ENCODE measurements at places on chromosomes 5 and 9.

DNA sequence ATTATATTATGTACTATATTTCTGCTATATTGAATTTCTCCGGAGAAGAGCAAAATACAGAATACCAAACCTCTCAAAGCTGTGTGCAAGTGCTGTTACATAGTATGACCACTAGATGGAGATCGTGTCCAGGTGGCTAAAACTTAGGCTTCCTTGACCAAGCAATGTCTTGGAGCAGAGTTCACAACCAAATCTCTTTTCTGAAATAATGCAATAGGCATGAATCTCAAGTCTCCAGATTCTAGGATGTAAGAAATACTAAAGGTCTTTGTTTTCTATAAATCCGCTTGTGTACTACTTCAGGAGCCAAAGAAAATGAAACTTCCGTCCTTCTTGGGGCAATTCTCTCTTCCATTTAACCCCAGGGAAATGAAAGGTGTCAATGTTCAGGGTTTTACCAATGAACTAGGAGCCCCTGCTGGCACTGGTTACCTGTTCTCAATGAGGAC lies 181.5 kb upstream of the RAI14 start:
- no peak for DNase-seq

- no peak for DNase-seq
Measured at GRCh38 chr9:133869674-133870405, 122.3 kb downstream of the VAV2 start.

DNA sequence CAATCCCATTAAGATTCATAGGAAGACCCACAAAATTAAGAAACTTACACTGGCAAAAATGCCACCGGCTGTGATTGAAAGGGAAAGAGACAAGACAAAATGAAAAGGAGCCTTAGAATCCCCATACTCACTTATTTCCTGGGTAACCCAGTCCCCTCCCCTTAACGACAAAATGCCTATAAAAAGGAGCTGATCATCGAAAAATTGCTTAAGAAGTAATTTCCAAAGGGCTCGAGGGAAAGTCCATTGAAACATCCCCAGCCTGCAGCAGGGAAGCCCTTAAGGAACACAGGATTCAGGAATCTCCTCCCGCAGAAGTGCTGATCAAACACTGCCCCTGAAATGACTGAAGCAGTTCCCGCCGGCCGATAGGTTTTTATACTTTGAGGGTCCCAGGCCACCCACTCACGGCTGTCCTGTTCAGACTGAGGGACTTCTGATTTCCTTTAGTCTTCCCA lies 677 bp upstream of the ZNF79 start:
- DNase-seq: no peak

GRCh38 chr5:36300927-36301540 lies 668 bp downstream of the RANBP3L start:
- DNase-seq: no peak

- DNase-seq: no peak
Measured at GRCh38 chr9:22308177-22308576, 138.4 kb upstream of the DMRTA1 start.

DNA sequence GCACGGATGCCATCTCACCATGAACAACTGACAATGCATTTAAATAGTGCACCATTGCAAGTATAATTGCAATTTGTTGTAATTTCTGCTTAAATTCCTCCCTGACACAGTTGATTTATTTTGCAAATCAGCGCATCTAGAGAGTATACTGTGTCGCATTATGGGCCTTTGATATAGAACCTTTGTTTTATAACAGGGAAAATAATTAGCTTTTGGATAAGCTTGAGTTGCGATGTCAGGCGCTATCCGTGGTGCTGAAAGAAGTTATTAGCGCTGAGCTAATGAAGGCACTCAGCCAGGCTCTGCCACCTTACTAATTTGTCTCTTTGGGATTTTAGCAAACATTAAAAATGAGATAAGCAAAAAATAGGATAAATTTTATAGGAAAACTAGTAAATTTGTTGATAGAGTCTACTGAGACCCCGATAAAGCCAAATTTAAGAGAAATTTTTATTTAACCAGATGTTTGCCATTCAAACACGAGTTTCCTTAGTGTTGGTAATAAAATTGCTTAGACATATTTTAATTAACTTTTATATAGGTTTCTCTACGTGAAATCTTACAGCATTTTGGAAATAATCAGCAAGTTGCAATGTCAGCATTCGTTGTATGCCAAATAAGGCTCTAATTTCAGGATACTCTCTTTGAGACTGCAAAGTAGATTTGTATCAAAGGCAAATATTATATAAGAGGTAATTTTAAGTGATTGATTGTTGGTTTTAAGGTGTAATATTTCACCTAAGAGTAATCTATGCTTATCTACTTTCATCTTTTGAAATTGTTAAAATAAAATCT lies 355.5 kb downstream of the TLR4 start:
- no peak for DNase-seq

DNA sequence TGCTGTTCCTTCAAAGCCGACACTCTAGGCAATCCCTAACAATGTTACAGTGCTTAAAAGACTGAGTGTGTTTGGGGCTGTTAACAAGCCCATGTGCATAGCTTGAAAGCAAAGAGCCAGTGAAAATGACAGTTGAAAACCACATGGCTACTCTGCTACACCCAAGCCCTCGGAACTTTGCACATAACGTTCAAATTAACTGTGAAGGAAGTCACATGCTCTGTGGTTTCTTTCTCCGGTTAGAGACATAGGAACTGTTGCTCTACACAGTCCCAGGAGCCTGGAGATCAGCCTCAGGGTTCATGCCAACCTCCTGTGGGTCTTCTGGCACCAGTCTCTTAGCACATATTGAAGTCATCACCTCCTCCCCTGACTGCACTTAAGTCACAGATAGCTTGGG lies 51.1 kb downstream of the C9orf152 start:
- DNase-seq: peak; percentile 11

DNA sequence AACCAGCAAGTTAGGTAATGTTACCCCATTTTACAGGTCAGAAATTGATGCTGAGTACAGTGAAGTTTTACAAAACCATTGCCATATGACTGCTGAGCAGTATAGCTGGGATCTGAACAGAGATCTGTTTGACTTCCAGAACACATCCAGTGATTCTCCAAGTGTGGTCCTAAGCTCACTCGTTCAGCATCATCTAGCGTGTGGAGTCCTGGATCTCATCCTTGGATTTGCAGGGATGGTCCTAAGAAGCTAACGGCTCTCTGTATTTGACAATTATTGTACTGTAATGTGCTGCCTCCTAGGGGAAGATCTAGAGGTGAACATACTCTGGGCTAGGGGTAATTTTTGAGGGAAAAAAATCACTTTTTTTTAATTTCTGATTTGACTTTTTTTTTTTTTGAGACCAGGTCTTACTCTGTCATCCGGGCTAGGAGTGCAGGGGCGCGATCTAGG lies 1.4 kb downstream of the SLC26A2 start:
- no peak for DNase-seq

- DNase-seq: no peak
Measured at GRCh38 chr9:111131211-111131610, 92.9 kb upstream of the LPAR1 start.

DNA sequence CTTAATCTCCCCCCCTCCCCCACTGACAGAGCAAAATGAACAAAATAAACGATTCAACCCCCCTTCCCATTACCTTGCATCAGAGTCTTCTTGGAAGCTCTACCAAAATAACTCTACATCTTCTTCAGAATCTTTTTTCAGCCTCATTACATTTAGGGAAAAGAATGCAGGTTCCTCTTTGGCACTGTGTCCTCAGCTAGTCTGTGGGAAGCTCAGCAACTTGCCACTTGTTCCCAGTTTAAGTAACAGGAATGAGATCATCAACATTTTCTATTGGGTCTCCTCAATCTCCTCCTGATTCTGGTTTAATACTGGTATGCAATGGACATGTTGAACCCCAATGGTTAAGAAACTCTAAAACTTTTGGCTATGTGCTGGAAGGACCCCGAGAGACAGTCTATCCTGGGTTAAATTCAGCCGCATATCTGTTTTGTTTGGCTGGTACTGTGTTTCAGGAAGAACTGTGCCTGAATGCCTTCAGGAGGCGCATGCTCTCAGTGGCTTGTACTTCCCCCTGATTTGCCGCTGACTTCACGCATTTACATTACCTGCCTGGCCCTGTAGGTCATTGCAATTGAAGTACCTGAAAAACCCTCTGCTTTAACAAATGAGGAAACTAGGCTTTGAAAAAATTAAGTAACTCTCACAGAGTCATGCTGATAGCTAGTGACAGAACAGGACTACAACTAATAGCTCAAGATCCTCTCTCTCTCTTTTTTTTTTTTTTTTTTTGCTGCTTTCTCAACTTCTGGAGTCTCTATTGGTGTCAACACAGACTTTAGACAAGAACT lies 78.1 kb upstream of the HMHB1 start:
- no peak for DNase-seq

DNA sequence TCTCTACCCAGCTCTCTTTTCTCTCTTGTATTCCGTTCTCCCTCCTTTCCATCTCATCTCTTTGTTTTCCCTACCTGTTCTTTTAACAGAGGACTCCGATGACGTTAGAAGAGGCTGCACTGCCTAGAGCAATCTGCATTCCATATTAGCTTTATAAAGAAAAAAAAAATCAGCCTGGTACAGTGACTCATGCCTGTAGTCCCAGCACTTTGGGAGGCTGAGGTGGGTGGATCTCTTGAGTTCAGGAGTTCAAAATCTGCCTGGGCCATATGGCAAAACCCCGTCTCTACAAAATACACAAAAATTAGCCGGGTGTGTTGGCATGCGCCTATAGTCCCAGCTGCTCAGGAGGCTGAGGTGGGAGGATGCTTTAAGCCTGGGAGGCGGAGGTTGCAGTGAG lies 49.0 kb downstream of the DAPK1 start:
- DNase-seq: no peak

DNA sequence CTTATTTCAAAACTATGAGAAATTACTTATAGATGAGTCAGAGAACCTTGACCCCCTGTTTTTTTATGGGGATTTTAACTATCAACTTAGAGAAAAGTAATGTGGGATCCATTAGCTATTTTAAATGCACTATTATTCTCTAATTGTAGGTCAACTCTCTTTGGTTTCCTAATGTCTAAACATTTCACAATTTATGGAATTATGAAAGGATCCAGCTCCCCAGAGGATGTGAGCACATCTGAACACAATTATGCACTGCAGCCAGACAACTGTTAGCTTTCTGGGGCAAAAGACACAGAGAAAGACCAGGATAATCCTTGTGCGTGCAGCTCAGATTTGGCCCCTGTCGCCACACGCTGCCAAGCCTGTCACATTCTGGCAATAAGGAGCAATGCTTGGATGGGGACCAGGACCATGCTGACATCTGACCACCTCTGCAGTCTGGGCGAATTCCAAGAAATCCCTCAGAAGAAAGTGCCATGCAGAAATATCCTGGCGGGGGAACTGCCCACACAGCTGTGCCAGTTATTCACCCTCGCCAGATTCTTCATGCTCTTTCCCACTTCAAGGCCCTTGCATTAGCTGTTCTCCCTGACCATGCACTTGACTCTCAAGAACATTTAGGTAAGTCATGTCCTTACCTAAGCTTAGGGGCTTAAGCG lies 22.2 kb upstream of the CMBL start:
- no peak for DNase-seq

DNA sequence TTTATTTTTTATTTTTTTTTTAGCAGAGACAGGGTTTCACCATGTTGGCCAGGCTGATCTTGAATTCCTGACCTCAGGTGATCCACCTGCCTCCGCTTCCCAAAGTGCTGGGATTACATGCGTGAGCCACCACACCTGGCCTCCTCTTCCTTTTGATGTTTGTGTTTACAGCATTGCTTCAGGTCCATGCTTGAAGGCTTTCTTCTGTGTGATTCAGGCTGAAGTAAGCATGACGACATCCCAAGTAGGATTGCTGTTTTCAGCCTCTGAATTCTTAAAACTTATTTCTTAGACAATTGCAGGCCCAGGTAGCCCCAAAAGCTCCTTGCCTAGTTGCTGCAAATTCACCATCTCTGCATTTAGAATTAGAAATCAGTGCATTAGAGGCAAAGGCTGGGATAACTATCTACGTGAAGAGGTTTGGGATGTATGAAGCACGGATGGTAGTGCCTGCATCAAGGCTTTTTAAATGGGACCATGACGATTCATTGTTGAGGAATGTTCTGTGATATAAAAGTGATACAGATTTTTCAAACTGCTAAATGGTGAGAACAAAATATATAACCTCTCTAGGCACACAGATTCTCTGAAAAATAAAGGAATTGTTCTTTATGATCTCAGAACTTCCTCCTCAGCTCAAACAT lies 3.0 kb upstream of the ETF1 start:
- no peak for DNase-seq

GRCh38 chr5:90645024-90645610 lies 86.5 kb downstream of the ADGRV1 start:
- no peak for DNase-seq

DNA sequence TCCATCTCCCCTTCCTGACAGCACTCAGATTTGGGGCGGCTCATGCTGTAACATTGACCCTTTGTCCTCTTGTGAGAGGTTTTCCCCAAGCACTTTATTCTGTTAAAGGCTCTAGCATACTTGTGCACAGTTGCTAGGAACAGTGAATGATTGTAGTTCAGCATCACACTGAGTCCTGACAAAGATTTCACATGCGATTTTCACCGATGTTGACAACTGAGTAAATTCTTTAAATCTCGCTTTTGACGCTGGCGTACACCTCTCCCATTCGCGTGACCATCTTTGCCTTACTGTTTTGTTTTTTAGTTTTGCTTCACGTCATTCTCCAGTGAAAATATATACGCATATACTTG lies 780 bp downstream of the CDC37L1 start:
- DNase-seq: no peak

GRCh38 chr9:35341585-35341984 lies 148.3 kb upstream of the RUSC2 start:
- no peak for DNase-seq

DNA sequence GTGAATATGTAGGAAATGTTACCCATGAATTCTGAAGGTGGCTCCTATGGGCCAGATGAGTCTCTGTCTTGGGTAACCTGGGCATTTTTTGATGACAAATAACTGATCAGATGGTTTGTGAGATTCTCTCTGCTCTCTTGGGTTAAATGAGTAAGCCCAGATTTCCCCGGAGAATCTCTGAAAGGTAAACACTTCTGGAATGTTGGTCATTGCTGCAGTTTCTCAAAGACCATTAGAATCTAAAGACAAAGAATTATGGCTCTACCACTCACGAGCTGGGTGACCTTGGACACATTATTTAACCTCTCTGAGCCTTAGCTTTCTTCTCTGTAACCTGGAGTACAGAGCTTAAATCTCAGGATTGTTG lies 191.2 kb downstream of the DAB2IP start:
- no peak for DNase-seq

DNA sequence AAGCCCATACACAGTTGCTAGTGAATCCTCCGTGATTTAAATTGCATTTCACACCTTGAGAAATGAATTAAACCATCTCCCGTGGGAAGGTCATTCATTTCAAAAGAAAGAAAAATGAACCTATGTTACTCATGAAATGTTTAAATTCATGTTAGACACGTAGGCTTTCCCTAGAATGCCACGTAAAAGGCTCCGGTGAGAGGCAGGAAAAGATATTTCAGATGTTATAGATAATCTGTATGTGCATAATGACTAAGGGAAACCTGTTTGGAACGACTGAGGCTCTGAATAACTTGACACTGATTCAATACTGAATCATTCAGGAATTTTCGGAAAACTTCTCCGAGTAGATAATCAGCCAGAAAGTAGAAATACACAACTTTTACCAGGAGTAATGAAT lies 134.3 kb upstream of the ICE1 start:
- no peak for DNase-seq
